ENCODE measurements at places on chromosomes 7 and 10.

DNA sequence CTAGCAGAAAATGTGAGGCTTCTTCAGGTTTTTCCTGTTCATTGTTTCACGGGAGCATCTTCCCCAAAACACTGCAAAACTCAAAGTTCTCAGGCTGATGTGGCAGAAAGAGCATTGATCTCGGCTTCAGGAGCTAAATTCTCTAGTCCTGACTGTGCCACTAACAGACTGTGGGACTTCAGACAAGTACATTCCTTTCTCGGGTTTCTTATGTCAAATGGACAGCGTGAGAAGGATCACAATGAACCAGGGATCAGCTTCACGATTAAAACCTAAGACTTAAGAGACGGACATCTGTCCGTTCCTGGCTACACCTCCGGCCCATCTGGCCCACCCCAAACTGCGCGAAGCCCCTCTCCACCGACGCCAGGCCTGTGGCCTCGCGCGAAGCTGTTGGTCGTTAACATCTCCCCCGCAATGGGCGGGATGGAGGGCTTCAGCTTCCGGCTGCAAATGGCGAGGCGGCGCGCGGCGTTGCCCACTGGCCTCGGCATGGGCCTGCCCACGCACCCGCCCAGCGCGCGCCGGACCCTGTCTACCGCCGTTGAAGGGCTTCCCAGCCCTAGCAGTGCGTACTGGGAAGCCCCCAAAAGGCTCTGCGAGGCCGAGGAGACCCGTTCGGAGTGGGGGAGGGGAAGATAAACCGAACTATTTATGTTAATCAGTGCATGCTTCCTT, 549 bp upstream of the DDX50 start:
- peak; percentile 72 for DNase-seq

DNA sequence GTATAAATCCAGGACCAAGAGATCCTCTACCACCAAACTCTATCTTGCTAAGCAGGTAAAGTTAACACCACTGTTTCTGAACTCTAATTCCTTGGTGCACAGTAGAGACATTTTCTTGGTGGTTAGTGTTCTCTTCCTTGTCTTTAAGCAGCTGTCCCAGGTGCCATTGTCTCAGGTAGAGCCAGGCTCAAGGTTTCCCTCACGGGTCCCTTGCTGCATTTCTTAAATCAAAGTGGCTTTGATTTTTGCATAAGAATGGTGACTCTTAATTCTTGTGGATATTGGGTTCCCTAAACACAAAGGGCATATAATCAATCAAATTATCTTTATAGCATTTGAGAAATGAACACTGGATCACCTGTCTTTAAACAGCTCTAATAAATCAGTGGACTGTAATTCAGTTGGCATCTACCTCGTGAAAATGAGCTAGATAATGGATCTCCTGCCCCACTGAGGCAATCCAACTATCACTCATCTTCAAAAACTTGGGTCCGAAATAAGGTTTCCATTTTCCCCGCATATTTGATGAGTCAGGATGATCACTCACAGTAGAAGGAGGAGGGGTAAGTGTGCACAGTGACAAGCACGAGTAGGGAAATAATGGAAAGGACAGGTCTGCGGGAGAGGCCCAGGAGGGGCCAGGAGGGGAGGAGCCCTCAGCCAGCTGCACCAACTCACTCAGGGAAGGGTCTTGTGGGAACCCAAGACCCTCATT, 2.4 kb downstream of the ABCC2 start:
- DNase-seq: no peak

- DNase-seq: peak; percentile 5
Measured at GRCh38 chr7:4479367-4480039, 202.6 kb upstream of the FOXK1 start.

DNA sequence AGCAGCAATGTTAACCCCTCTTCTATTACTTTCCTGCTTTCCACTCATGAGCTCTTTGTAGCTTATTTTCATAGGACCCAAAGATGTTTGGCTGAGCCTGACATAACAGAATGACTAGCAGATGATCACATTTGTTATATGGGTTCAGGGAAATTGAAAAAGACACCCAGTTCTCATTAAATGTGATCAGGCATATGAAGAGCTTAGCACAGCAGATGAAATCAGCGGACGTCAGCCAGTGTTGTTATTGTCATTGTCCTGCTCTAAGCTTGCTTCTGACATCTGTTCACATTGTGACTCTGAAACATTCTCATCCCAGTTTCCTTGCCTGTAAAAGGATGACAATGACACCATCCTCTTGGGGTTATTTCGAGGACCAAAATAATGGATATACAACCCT, 43.5 kb downstream of the FAM241B start:
- no peak for DNase-seq

- no peak for DNase-seq
Measured at GRCh38 chr10:12355384-12355783, 6.0 kb downstream of the CAMK1D start.

DNA sequence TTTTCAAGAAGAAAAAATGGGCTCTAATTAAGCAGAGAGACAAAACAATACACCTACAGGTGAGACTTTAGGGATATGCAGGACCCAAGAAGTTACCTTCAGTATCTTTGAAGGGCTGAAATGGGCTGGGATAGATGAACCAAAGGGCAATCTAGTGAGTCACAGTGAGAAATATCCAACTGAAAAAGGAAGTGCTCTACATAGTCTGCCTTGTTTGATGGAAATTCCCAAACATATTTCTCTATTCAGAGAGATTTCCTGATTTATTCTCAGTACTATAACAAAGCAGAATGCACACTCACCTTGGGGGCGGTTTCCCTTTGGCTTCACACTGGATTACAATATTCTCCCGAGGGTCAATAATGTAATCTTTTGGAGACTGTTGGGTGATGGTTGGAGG, 104.1 kb upstream of the LAMB4 start:
- DNase-seq: no peak

DNA sequence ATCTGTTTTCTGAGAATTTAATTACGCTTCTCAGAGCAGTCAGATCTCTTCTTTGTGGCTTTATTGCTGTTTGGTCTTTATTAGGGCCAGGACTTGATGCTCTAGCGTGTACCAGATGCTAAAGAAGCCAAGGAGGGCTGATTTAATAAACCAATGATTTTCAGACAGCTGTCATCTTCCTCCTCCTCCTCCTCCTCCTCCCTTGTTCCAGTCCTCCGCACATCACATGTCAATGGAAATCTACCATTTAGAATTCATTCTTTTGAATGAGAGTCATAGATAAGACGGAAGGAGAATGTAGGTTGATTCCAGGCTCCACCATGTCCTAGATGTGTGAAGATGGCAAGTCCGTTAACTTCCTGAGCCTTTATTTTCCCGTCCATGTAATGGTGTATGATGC, 156.3 kb downstream of the CAMK1D start:
- DNase-seq: no peak

DNA sequence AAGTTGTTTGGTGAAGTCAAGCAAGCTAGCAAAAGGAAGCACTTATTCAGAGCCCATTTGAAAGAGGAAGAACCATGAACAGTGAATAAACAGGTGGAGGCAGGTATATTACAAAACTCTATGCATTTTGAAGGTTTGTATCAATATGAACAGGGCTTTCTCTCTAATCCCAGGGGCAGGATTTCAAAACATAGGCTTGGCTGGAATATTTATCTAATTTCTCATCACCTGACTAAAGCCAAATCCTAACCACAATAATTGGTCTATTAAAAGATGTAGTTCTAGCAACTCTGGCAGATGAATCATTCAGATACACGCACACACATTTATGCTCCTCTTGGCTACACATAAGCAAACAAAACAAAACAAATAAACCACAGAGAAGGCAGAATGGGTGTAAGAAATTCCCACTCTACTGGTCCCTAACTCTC, 554.4 kb downstream of the INHBA start:
- DNase-seq: no peak

GRCh38 chr7:129824291-129825208, 128.2 kb downstream of the UBE2H start:
- peak; percentile 49 for DNase-seq

GRCh38 chr7:157503229-157503628, 166.4 kb downstream of the DNAJB6 start:
- no peak for DNase-seq

DNA sequence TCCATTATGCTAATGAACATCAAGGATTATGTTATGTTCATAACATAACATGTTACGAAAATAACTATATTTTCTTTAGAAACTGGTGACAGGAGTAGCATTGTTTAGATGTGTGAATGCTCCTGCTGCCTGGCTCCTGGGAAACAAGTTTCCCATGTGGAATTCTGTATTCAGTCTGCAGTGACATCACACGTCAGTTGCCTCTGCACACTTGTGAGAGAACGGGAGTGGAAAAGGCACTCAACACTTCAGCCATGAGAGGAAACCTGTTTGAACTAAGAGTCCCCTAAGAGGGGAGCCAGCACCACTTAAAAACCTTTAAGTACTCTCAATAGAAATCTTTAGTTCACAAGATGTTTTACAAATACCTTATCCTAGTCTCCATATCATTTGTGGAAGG, 140.3 kb upstream of the FAM20C start:
- peak; percentile 6 for DNase-seq
